Naive thymus-derived CD8-positive, alpha-beta T cell (primary cell): ENCODE measurements at places on chromosomes 5 and 9. TPM values are rescaled to one million over a fixed set of nuclear protein-coding genes. Genes with fewer than 3 reads are reported as not detected.
A peak's percentile ranks its signal among the peaks of the same experiment; 100 is the strongest.

GRCh38 chr5:15425766-15426165, 74.2 kb upstream of the FBXL7 start:
- H3K36me3 ChIP-seq: no peaks in the 10 kb centered on the region
- no peak overlapping the region for H3K4me3 ChIP-seq
- DNase-seq: no peak
- H3K27ac ChIP-seq: no peak overlapping the region
- no peaks in the 10 kb centered on the region for H3K4me1 ChIP-seq

GRCh38 chr9:70043689-70044489, at the start of gene MAMDC2:
Gene MAMDC2 (plus strand): TSS chr9:70043848. CDS start chr9:70044198, 350 bp downstream.
- no peak within 1 kb of the TSS for H3K27ac ChIP-seq
- no peak for DNase-seq
- H3K27me3 ChIP-seq: peaks cover 50% of the 10 kb centered on the region
- H3K4me1 ChIP-seq: peaks cover 14% of the 10 kb centered on the region
- no peaks in the 10 kb centered on the region for H3K36me3 ChIP-seq
- peak within 1 kb of the TSS; percentile 67 for H3K4me3 ChIP-seq

GRCh38 chr9:33638391-33638915, 114.4 kb downstream of the ANKRD18B start:
- H3K4me1 ChIP-seq: no peaks in the 10 kb centered on the region
- no peak for DNase-seq
- peak overlapping the region; percentile 53 for H3K27ac ChIP-seq
- H3K27me3 ChIP-seq: peaks cover 70% of the 10 kb centered on the region

- DNase-seq: peak; percentile 43
- H3K36me3 ChIP-seq: peaks cover 3% of the 10 kb centered on the region
- peaks cover 55% of the 10 kb centered on the region for H3K4me1 ChIP-seq
- H3K27ac ChIP-seq: peak overlapping the region; percentile 90
- peak overlapping the region; percentile 86 for H3K4me3 ChIP-seq
- no peaks in the 10 kb centered on the region for H3K27me3 ChIP-seq
Observed at GRCh38 chr5:14809369-14810155, 62.0 kb downstream of the ANKH start.

GRCh38 chr9:94944626-94945025, 218.1 kb downstream of the AOPEP start:
- no peaks in the 10 kb centered on the region for H3K27me3 ChIP-seq
- no peak overlapping the region for H3K27ac ChIP-seq
- DNase-seq: no peak
- H3K4me3 ChIP-seq: no peak overlapping the region

GRCh38 chr9:129500161-129500862, 120.6 kb downstream of the C9orf50 start:
- H3K4me1 ChIP-seq: peaks cover 18% of the 10 kb centered on the region
- H3K4me3 ChIP-seq: no peak overlapping the region
- no peaks in the 10 kb centered on the region for H3K27me3 ChIP-seq
- H3K27ac ChIP-seq: peak overlapping the region; percentile 78

GRCh38 chr9:136875155-136875554, 9.0 kb upstream of the EDF1 start:
- no peak overlapping the region for H3K27ac ChIP-seq
- DNase-seq: no peak
- H3K4me1 ChIP-seq: no peaks in the 10 kb centered on the region
- no peaks in the 10 kb centered on the region for H3K27me3 ChIP-seq
- H3K4me3 ChIP-seq: no peak overlapping the region

- H3K27me3 ChIP-seq: no peaks in the 10 kb centered on the region
- H3K4me1 ChIP-seq: peaks cover 16% of the 10 kb centered on the region
- no peak overlapping the region for H3K4me3 ChIP-seq
- no peak for DNase-seq
- no peak overlapping the region for H3K27ac ChIP-seq
Observed at GRCh38 chr5:139688751-139689372, 40.7 kb downstream of the CXXC5 start.

DNA sequence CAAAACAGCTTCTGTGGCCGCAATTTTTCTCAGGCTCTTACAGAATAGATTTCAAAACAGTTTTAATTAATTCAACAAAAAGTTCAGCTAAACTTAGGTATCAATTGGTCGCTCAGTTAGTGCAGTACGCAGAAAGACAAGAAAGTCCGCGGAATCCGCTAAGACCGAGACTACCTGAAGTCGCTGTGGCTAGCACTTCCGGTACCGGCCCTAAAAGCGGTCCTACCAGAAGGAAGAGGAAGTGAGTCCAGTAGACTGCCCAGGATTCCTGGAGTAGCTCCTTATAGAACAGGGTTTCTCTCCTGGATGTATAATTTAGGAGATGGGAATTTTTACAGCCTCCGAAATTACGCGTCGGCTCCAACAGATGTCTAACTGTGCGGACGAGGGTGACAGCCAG, 16.6 kb upstream of the PCDHB2 start:
- H3K4me3 ChIP-seq: no peak overlapping the region
- DNase-seq: no peak
- H3K27me3 ChIP-seq: peaks cover 30% of the 10 kb centered on the region
- no peak overlapping the region for H3K27ac ChIP-seq

DNA sequence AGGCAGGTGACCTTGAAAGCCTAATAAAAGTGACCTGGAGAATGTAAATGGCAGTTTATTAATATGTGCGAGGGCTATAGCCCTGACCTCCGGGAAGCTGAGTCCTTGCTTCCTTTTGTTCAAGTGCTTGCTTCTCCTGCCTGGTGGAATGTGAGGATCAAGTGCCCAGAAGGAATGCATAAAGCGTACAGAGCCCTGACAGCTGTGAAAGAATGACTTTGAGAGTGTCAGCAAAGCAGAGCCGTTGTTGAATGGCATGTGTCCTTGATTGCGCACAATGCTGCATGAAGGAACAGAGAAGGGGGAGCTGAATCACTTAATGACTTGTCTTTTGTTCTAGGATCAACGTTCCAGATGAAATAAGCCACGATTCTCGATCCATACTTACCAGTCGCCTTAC, 133.0 kb downstream of the SLF1 start:
- DNase-seq: no peak
- no peak overlapping the region for H3K4me3 ChIP-seq
- H3K4me1 ChIP-seq: no peaks in the 10 kb centered on the region

- H3K27me3 ChIP-seq: peaks cover 18% of the 10 kb centered on the region
- no peaks in the 10 kb centered on the region for H3K36me3 ChIP-seq
- peak; percentile 76 for DNase-seq
- H3K27ac ChIP-seq: no peak overlapping the region
- peaks cover 11% of the 10 kb centered on the region for H3K4me1 ChIP-seq
Observed at GRCh38 chr5:160508780-160509361, 87.2 kb downstream of the PTTG1 start.

- H3K27ac ChIP-seq: no peak overlapping the region
- no peak for DNase-seq
- H3K4me1 ChIP-seq: peaks cover 7% of the 10 kb centered on the region
- H3K27me3 ChIP-seq: peaks cover 45% of the 10 kb centered on the region
- H3K4me3 ChIP-seq: no peak overlapping the region
Observed at GRCh38 chr5:135883441-135883840, 12.2 kb downstream of the IL9 start.

DNA sequence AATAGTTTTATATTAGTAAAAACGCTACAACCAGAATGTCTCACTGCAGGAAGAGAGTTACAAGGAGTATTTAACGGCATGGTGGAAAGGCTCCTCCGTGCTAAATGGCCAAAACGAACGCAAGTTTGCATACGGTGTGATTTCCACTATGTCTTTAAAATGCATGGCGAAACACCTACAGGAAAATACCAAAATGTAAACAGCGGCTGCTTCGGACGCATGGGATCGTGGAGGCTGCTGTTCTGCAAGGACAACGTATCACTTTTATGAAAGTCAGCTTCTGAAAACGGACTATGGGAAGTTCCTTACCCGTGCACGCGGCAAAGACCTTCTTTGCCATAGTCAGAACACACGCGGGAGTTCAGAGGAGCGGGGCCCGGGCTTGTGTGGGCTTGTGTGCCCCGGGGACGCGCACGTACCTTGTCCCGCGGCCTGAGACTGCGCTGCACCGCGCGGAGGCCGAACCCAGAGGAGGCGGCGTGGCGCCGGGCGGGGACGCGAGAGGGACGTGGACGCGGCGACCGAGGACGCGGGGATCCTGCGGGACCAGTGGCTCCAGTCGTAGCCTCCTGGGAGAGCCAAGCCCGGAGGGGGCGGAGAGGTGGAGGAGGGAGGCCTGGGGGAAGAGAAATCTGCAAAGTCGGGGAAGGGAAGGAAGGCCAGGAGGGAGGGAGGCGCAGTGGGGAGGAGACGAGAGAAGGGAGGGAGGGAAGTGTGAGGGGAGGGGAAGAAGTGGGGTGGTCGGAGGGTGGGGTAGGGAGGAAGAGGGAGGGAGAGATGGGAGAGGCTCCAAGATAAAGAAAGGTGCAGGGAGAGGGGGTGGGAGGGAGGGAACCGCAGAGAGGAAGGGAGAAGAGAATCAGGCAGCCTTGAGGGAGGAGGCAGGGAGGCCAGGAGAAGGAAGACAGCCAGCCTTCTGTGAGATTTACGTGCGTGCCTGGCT, at the start of gene CMBL:
TSS of gene CMBL (minus strand) at position 697 of the 943 bp plus-strand sequence. CDS start 17,140 bp downstream, outside the sequence.
- no peak within 1 kb of the TSS for H3K27ac ChIP-seq
- H3K4me1 ChIP-seq: peaks cover 5% of the 10 kb centered on the region
- H3K4me3 ChIP-seq: peak within 1 kb of the TSS; percentile 88
- no peak for DNase-seq
- no peaks in the 10 kb centered on the region for H3K36me3 ChIP-seq

GRCh38 chr5:11302663-11303062, 541.6 kb upstream of the DAP start:
- H3K4me1 ChIP-seq: no peaks in the 10 kb centered on the region
- no peak overlapping the region for H3K4me3 ChIP-seq
- peaks cover 8% of the 10 kb centered on the region for H3K27me3 ChIP-seq
- H3K36me3 ChIP-seq: no peaks in the 10 kb centered on the region
- H3K27ac ChIP-seq: no peak overlapping the region
- no peak for DNase-seq

DNA sequence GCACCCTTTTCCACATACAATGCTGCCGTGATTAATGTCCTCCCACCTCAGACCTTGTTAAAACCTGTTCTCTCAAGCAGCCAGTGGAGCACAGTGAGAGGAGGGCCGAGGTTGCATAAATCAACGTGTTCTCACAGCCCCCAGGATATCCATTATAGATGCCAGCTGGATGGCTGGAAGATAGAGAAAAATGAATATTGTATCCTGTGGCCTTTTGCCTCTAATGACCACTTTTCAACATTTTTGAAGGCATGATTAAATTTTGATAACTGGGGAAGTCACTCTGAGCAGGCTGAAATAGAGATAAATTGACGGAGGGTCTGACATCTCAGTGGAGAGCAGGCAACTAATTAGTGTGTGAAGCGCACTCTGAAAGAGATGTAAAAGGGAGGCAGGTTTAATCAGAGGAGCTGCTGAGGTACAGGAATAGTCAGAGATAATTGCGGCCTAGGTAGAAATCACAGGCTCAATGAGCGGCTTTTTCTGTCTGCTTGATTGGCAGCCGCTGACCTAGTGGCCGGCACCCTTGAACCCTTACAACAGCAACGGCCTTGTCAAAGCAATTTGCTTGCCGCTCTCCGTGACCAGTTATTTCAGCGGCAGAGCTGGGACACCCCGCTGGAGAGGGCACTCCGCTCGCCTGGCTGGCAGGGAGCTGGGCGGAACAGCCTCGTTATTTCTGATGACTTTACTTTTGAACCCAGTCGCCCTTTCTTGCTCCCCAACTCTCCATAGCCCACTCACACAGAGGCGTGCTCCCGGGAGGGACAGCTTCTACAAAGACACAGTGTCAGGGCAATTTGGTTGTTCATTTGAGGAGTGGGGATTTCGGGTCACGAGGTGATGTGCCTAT, 560.7 kb downstream of the PSAT1 start:
- H3K4me1 ChIP-seq: no peaks in the 10 kb centered on the region
- no peak for DNase-seq
- no peaks in the 10 kb centered on the region for H3K36me3 ChIP-seq
- H3K27ac ChIP-seq: no peak overlapping the region

- no peak for DNase-seq
- H3K4me3 ChIP-seq: no peak overlapping the region
- peaks cover 4% of the 10 kb centered on the region for H3K36me3 ChIP-seq
- no peak overlapping the region for H3K27ac ChIP-seq
- no peaks in the 10 kb centered on the region for H3K4me1 ChIP-seq
- peaks cover 2% of the 10 kb centered on the region for H3K27me3 ChIP-seq
Observed at GRCh38 chr9:108259917-108260675, 595.7 kb downstream of the ACTL7B start.

- peaks cover 4% of the 10 kb centered on the region for H3K27me3 ChIP-seq
- no peak for DNase-seq
- H3K4me1 ChIP-seq: peaks cover 10% of the 10 kb centered on the region
- H3K36me3 ChIP-seq: no peaks in the 10 kb centered on the region
- no peak overlapping the region for H3K27ac ChIP-seq
Observed at GRCh38 chr5:10509575-10509974, 54.3 kb upstream of the ANKRD33B start.

DNA sequence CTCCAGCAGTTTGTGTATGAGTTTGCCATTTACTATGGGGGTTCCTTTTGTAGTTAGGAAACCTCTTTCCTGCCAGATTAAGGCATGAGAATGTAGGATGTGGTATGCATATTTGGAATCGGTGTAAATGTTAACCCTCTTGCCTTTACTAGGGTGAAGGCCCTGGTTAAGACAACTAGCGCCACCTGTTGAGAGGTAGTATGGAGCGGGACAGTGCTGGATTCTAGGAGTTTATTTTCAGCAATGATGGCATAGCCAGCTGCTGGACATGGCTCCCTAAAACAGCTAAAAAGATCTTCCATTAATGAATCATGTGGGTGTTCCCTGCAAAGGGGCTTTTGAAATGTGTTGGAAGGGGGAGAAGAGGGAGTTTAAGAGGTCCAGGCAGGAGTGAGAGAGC, 30.7 kb upstream of the GPX3 start:
- no peaks in the 10 kb centered on the region for H3K27me3 ChIP-seq
- H3K36me3 ChIP-seq: no peaks in the 10 kb centered on the region
- no peak overlapping the region for H3K4me3 ChIP-seq
- H3K4me1 ChIP-seq: no peaks in the 10 kb centered on the region
- DNase-seq: no peak

DNA sequence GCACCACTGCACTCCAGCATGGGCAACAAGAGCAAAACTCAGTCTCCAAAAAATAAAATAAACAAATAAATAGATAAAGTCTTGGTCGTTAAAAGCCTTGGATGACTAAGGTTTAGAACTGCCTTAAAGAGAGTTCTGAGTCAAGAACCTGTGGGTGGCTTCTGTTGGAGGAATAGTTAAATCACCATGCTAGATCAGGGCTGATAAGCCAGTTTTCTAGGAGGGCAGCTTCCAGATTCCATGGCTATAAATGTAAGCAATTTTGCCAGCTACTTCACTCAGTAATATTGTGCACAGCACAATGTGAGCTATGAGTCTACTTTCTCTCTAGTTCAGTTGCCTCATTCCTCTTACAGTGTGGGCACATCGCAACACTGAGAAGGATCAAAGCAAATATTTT, 242.1 kb upstream of the NUDT12 start:
- no peak for DNase-seq
- no peaks in the 10 kb centered on the region for H3K27me3 ChIP-seq
- no peaks in the 10 kb centered on the region for H3K36me3 ChIP-seq
- no peak overlapping the region for H3K4me3 ChIP-seq
- H3K27ac ChIP-seq: no peak overlapping the region

Gene GRIA1
- not detected for polyA plus RNA-seq

Gene RANBP17
- polyA plus RNA-seq: 0.24 TPM

Gene LCN12
- not detected for polyA plus RNA-seq

Gene AK3
- 58.8 TPM for polyA plus RNA-seq

Gene ITGA2
- polyA plus RNA-seq: 0.19 TPM

Gene HAVCR2
- polyA plus RNA-seq: 8.9 TPM

Gene GFRA3
- not detected for polyA plus RNA-seq

Gene LRRC26
- polyA plus RNA-seq: not detected

Gene PCDHB12
- not detected for polyA plus RNA-seq
